A549 treated with AZD2906 at 1 μM for 4 hours (cell line): ENCODE measurements at places on chromosomes 6 and 20. TPM values are rescaled to one million over a fixed set of nuclear protein-coding genes. Genes with fewer than 3 reads are reported as not detected.

ELOVL4 gene
- 1.4 to 1.7 TPM (median 1.6 TPM) in 5 replicates for total RNA-seq

PRSS35 gene
- 0.06 to 0.14 TPM (median 0.06 TPM) in 5 replicates for total RNA-seq

MOG gene
- total RNA-seq, result not detected in 5 replicates

TLDC2 gene
- not detected in 5 replicates for total RNA-seq

CLIC5 gene
- 0.01 TPM in 1 of 5 replicates, not detected in the others for total RNA-seq
